ENCODE measurements at places on chromosomes 3 and 15.

GRCh38 chr3:49248840-49249227 is 28.2 kb downstream of the C3orf62 start:
- DNase-seq: peak; percentile 48

DNA sequence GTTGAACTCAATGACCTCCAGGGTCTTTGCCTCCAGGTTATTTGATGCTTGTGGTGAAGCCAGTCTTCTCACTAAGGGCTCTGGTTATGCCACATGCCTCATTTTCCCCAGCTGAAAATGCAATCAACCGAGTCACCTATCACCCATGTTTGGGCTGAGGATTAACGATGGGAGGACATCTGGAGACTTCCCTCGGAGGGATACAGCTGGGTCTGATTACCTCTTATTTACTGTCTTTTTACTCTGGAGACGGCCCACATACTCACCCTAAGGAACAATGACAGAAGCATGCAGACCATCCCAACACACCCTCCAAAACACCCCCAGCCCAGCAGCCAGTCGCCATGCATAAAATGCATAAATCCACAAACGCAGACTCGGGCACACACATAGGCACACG is 187.4 kb downstream of the OPA1 start:
- DNase-seq: no peak

DNA sequence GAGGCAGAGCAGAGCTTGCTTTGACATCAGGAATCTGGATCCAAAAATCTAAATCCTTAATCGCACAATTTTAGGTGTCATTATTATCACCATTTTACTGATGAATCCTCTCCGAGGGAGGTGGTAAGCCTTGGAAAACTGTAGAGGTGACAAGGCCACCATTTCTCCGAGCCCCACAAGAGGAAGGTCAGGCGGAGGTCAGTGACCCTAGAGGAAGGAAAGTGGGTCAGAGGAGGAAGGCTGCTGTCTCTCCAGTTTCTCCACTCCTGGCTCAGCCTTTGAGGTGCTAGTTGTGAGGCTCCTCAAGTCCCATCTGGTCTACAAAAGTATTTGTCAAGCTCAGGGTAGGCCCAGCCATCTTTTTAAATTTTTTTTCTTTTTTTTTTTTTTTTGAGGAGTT is 3.2 kb downstream of the DVL3 start:
- no peak for DNase-seq

DNA sequence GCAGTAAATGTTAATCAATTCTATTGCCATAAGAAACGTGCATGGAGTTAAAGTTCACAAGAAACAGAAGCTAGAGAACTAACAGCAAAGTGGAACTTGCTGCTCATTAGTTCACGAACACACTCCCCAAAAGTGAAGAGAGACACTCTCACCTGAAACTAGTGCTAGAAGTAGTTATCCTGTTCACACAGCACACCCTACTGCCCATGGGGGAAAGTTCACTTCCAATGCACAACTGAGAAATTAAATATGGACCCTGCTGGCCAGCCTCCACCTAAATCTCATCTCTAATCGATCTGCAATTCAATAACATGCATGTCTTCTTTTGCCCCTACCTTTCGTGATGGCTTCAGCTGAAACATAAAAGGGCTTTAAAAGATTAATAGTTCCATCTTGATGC is 39.4 kb upstream of the FRMD4B start:
- peak; percentile 67 for DNase-seq

GRCh38 chr3:56923526-56924224 is 121.9 kb upstream of the ARHGEF3 start:
- no peak for DNase-seq

GRCh38 chr3:117495620-117496019 is 786.0 kb downstream of the TUSC7 start:
- no peak for DNase-seq

- peak; percentile 83 for DNase-seq
These were observed 11.1 kb downstream of the LRCH3 start for GRCh38 chr3:197801891-197802778.

GRCh38 chr3:72223116-72223515 is 438.2 kb upstream of the PROK2 start:
- no peak for DNase-seq

- peak; percentile 51 for DNase-seq
These were observed 12.1 kb downstream of the EPHB1 start for GRCh38 chr3:134807189-134807588.

DNA sequence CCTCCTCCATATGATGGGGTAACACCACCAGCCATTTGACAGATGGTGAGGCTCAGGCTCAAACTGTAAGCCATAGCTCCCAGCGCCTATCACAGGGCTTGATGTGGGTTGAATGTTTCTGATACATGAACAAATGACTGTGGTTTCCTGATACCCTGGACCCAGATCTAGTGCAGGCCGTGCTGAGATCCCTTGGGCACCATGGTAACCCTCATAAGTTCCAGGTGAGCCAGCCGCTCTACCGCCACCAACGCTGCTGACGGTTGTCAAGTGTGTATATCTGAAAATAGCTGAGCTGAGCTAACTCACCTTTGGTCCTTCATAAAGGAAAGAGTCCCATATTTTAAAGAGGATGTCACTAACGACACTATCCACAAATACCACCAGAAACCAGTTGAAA is 74.5 kb downstream of the TBC1D2B start:
- DNase-seq: no peak

- no peak for DNase-seq
These were observed 562.9 kb downstream of the MECOM start for GRCh38 chr3:169100616-169101015.

- DNase-seq: no peak
These were observed 574.5 kb upstream of the KCNMB2 start for GRCh38 chr3:177961784-177962183.

DNA sequence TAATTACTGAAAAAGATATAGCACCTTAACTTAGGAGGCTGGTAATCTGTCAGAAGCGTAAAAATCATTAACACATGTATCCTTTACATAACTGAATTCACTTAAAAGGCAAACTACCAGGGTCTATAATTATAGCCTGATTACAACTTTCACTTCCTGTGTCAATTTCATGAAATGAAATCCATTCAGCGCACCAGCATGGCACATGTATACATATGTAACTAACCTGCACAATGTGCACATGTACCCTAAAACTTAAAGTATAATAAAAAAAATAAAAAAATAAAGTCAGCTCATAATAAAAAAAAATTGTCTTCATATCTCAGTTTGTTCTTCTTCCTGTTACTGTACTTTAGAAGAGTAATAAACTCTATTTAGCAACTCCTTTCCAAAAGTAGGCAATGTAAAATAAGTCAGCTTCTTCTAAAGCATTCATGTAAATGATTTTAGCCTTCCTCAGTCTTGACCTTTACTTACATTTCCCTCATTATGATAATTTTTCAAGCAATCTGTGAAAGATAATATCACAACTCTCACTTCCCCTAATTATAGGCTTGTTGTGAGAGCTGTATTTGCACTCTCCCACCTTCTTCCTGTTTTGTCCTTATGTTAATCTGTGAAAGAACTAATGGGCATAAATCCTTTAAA is 50.1 kb downstream of the KBTBD8 start:
- peak; percentile 94 for DNase-seq

- no peak for DNase-seq
These were observed at the start of gene IL5RA for GRCh38 chr3:3110299-3110630. TSS of gene IL5RA (minus strand) at chr3:3110374. CDS start at chr3:3104984, 5,390 bp downstream.

- DNase-seq: no peak
These were observed 34.4 kb upstream of the MYZAP start for GRCh38 chr15:57557267-57557666.

DNA sequence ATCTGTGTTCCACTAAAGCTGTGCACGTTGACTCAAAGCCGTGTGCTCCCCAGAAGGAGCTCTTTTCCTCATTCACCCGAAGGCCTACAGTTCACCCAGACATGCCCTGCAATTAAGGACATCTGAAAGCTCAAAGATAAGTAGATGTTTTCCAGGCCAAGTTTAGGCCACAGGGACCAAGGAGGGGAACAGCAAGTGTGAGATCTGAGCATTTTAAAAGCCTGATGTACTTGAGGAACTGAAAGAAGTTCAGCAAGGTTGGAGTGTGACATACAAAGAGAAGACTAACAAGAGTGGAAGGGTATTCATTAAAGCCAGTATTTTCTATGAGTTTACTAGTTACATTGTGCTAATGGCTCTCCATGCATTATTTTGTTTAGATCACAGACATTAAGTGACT is 68.0 kb downstream of the CASR start:
- DNase-seq: no peak

GRCh38 chr15:63473749-63473998 is 30.7 kb upstream of the USP3 start:
- no peak for DNase-seq

GRCh38 chr15:70227147-70227546 is 129.4 kb upstream of the TLE3 start:
- no peak for DNase-seq

DNA sequence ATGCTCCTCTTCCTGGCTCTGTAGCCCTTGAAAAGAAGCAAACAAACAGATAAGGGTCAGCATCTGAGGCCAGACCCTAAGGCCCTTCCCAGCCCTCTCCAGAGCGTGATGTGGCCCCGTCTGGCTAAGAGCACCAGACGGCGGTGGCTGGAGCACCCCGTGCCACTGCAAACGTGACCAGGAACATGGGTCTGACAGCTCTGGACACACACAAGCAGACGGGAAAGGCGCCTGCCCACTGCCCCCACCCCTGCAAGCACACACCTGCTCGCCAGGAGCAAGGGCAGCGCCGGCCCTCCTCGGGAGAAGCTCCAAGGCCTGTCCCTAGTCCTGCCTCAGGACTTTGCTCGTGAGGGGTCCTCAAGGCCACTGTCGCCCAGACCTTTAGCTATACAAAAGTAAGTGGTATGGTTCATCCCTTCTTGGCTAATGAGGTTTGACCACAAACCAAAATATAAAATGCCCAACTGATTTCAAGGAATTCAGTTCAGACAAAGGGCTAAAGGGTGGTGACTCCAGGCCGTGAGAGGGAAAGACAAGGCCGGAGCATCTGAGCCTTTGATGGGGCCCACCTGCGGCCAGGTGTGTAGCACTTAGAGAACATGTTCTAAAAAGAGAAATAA is 90.4 kb downstream of the XXYLT1 start:
- no peak for DNase-seq

GRCh38 chr3:39000008-39000450 is 51.7 kb downstream of the SCN11A start:
- DNase-seq: peak; percentile 87

DNA sequence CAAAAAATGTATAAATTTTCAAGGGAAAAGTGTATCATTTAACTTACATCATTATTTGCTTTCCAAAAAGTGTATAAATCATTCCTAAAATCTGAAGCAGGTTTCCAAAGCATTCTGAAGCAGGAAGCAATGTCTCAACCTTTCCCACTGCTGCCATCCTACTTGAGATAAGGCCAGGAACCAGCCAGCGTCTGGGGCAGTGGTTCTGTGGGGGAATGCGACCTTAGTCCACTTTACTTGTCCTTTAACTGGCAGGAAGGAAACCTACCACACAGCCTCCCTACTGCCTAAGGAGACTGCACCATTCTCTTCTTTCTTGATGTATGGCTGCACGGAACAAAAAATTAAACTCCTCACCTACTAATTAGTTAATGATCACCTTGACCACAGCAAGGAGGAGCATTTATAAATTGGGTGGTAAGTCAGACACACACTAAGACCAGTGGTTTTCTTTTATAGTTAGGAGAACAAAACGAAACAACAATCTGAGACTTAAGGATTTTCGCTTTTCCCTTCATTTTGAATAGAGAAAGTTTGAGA is 3.7 kb downstream of the SORD start:
- DNase-seq: peak; percentile 10

DNA sequence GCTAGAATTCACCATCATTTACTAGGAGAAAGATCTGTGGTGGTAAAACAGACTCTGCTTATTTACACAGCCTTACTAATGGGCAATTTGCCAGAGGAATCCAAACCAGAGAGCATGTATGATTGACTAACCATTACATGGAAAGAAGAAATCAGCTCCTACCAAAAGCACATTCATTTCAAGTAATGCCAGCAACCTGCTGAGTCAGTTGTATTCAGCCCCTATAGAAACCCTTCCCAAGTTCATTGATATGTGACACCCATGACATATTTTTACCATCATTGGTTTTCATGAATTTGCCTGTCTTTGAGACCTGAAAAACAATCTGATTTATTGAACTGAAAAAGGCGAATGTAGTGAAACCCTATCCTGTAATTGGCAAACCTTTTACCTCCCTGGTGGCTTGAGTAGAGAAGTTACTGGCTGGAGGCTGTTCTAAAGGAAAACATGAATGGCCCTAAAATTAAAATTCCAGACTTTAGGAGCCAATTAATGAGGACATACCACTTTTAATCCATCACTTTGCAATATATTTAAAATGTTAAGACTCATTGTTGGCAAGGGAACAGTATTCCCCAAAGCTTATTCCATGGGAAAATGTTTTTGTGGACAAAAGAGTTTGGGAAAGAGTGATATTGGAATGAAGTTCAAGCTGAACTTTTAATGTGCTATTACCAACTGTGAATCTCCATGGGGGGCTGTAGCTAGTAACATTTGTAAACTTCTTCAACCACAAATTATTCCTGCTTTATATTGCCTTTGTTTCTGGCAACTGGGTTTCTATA is 542.9 kb downstream of the FHIT start:
- DNase-seq: no peak

GRCh38 chr15:63918317-63918672 is 84.5 kb upstream of the HERC1 start:
- no peak for DNase-seq

GRCh38 chr15:57031605-57032004 is 113.2 kb downstream of the TCF12 start:
- DNase-seq: no peak

GRCh38 chr3:146065573-146066006 is 95.4 kb downstream of the PLOD2 start:
- peak; percentile 80 for DNase-seq

DNA sequence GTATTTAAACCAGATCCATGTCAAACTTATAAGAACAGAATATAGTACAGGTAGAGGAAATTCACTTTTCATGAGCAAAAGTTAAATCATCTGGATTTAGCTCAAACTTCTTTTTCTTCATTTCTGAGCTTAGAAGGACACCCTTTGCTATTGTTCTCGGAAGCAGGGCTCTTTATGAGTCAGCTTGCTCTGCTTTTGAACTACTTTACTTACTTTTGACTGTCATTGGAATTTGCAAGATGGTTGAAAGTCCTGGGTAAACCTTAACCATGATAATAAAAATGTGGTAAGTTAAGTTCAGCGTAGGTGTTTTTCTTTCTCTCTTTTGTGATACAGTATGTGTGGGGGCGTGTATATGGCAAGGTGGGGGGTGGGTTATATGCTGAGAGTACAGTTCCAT is 312.7 kb upstream of the DPH6 start:
- DNase-seq: no peak

DNA sequence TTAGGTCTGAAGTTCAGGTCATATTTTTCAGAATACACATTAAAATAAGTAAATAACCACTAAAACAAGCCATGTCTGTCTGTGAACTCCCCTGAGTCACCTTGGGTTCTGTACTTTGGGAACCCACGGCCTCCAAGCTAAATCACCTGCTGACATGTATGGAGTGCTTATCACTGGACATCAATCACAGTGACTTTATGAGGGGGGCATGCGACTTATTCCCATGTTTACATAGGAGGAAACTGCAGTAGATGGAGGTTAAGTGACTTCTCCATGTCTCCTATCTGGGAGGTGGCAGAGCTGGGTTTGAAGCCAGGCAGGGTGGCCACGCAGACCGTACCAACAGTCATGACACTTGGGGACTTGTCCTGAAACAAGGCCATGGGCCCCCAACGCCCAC is 8.1 kb downstream of the ITIH4 start:
- DNase-seq: no peak

GRCh38 chr3:102866845-102867244 is 432.0 kb downstream of the ZPLD1 start:
- no peak for DNase-seq

All from Karpas-422 (cell line).